ENCODE measurements at places on chromosomes 11 and 22.

GRCh38 chr11:86804951-86805350 is 4.6 kb downstream of the PRSS23 start:
- peak; percentile 57 for DNase-seq

GRCh38 chr11:5230266-5230665 is 3.4 kb upstream of the HBB start:
- no peak for DNase-seq

DNA sequence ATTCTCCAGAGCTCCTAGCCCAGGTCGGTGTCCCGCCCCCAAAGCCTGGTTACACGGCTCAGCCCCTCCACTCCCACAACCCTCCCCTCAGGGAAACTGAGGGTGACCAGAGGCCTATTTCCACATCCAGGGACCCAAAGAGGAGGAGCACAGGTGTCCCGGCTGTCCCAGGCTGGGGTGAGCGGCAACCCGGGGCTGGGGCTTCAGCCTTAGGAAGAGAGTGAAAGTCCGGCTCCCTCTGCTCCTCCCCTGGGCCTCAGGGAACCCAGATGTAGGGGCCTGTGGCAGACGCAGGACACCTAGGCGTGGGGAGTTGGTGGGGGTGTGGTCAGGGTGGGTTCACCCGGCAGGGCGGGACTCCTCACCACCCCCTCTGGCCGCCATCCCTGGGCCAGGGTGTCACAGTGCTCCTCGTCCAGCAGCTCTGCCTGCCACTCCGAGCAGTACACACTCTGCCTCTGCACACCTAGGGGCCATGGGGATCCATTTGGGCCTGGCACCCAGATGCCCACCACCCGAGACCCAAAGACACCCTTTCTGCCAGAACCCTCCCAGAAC is 63.1 kb downstream of the ARFGAP3 start:
- no peak for DNase-seq

DNA sequence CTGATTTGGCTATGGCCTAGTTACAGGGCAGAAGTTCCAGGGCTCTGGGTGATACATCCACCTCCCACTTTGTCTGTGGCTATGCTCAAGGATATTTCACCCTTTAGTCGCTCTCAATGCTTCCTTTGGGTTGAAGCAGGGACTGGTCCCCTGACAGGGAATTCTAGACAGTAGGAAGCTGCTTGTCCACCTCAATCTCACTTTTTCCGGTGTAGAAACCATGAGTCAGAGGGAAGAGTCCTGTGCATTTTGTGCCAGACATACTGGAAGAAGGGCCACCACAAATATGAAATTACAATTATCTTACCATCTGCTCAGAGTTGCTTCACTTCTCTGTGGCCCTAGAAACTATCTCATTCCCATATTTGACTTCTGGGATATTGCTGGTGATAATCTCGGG is 413.7 kb upstream of the FAT3 start:
- DNase-seq, result peak; percentile 66

DNA sequence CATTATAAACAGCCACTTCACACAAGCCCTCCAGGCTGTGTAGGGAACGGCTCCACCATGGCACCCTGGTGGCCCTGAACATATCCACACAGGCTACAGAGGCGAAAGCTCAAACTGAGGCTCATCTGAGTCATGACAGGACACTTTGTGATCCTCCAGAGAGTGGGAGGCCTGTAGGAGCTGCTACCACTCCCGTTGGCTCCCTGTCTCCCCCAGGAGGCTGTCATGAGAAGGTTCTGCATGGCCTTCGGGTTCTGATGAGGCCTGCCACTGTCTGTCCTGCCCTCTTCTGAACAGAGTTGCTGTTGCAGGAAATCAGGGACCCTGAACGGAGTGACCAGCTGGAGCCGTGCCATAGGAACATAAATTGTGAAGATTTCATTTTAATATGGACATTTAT is 23.8 kb upstream of the ALDH3B2 start:
- peak; percentile 18 for DNase-seq

DNA sequence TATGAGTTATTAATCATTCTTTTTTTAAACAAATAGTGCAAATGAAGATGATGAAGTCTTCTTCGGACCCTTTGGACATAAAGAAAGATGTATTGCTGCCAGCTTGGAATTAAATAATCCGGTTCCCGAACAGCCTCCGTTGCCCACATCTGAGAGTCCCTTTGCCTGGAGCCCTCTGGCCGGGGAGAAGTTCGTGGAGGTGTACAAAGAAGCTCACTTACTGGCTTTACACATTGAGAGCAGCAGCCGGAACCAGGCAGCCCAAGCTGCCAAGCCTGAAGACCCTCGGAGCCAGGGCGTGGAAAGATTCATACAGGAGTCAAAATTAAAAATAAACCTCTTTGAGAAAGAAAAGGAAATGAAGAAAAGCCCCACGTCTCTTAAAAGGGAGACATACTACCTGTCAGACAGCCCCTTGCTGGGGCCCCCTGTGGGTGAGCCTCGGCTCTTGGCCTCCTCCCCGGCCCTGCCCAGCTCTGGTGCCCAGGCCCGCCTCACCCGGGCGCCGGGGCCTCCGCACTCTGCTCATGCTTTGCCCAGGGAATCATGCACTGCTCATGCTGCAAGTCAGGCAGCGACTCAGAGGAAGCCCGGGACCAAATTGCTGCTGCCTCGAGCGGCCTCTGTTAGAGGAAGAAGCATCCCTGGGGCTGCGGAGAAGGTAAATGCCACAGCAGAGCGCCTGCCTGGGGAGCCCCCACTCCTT is 11.8 kb downstream of the GTSE1 start:
- DNase-seq, result no peak

DNA sequence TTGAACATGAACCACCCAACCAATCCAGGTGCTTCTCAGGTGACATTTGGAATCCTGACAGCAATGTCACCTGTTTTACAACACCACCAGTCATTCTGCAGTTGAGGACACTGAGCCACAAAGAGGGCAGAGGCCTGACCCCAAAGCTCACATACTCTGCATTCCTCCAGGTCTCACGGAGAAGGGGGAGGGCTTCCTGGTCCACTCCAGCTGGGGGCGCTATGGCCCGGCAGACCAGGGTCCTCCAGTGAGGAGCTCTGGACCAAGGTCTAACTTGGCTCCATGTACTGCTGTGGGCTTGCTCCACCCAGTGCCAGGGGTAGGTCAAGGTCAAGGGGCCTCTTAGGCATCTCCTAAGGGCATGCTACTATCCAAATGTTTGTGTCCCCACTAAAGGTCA is 1.5 kb upstream of the PNPLA3 start:
- DNase-seq, result no peak

DNA sequence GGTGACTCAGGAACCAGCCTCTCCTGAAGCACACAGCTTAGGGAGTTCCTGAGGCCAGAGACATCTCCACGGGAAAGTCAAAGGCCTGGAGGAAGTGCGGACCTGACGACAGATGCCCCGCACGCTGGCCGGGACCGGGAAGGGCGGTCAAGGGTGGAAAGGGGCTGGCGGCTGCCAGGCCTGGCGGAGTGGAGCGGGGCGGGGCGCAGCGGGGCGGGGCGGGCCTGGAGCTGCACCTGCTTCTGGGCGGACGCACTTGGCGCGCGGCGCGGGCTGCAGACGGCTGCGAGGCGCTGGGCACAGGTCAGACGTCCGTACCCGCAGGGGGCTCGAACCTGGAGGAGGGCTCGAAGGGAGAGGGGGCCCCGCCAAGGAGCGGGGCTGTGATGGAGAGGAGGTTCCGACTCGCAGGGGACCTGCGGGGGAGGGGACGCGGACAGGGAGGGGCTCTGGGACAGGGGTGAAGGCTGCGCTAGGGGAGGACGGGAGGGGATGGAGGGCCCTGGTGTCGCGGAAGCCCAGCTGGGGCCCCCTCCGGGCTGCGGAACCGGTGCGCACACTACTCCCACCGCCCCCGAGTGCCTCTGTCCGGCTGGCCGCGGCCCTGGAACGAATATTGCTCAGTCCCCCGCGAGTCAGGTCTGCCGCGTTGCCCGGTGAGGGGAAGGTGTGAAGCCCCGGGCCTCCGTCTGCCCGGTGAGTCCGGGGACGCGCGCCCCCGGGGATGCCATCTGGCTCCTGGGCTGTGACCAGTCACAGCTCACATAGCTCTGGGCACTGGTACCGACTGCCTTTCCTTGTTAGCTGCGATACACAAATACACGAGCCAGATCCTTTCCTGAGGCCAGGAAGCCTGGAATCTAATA is at the start of gene TMEM45B:
Gene TMEM45B (plus strand): TSS at position 253 of the 866 bp plus-strand sequence. CDS start 36,635 bp downstream, outside the sequence.
- DNase-seq, result no peak

GRCh38 chr11:849104-849824 is 6.6 kb downstream of the TSPAN4 start:
- no peak for DNase-seq

GRCh38 chr22:30312053-30312452 is 14.7 kb downstream of the TBC1D10A start:
- peak; percentile 81 for DNase-seq

DNA sequence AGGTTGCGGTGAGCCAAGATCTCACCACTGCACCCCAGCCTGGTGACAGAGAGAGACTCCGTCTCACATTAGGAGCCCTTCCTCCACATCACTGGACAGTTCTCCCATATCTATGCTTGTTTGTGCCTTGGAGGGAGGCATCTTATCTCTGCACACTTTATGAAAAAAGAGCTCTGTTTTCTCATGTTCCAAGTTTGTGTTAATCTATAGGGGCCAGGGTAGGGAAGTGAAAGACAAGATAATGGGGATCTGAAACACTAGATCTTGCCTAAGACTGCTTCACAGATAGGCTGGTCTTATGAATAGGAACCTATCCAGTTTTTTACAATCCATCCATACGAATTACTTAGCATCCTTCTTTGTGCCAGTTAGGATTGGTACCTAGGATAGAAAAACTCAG is 17.1 kb downstream of the OR6Q1 start:
- DNase-seq, result no peak

- peak; percentile 70 for DNase-seq
Measured at GRCh38 chr11:74460481-74461154, 6.7 kb downstream of the KCNE3 start.

DNA sequence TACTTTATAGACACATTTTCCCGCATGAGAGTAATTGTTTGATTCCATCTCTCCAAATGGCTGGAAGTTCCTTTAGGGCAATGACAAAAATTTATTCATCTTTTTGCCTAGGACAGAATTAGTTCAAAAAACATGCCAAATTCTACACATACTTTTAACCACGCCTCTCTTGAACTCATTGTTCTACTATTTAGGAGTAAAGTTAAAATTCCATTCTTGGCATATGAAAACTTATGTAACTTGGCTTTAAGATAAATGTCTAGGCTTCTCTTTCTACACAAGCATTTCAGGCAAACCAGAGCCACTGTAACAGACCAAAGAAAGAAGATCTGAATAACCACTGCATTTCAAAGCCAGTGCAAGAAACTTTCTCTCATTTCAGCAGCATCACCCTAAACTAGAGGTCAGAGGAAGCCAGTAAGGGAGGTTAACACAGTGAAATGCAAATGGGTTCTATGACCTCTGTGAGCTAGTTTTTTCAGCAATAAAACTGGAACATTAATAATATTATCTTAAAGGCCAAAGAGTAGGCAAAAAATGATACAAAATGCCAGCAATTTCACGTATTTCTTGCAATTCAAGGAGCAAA is 73.0 kb downstream of the RSF1 start:
- DNase-seq, result peak; percentile 59

- DNase-seq, result no peak
Measured at GRCh38 chr11:11122749-11123148, 230.3 kb downstream of the CSNK2A3 start.

GRCh38 chr11:33618956-33619355 is 81.7 kb downstream of the C11orf91 start:
- no peak for DNase-seq

GRCh38 chr11:92211576-92212167 is 12.9 kb upstream of the FAT3 start:
- peak; percentile 31 for DNase-seq

GRCh38 chr11:17571431-17572358 is 24.6 kb downstream of the OTOG start:
- no peak for DNase-seq

GRCh38 chr11:61331651-61332050 is 1.3 kb downstream of the DDB1 start:
- no peak for DNase-seq

GRCh38 chr22:28710107-28710506 is 30.5 kb upstream of the TTC28 start:
- peak; percentile 24 for DNase-seq

- DNase-seq, result no peak
Measured at GRCh38 chr11:112731538-112731937, 229.7 kb upstream of the NCAM1 start.

- no peak for DNase-seq
Measured at GRCh38 chr11:124359566-124359965, 24.7 kb downstream of the OR8B2 start.

DNA sequence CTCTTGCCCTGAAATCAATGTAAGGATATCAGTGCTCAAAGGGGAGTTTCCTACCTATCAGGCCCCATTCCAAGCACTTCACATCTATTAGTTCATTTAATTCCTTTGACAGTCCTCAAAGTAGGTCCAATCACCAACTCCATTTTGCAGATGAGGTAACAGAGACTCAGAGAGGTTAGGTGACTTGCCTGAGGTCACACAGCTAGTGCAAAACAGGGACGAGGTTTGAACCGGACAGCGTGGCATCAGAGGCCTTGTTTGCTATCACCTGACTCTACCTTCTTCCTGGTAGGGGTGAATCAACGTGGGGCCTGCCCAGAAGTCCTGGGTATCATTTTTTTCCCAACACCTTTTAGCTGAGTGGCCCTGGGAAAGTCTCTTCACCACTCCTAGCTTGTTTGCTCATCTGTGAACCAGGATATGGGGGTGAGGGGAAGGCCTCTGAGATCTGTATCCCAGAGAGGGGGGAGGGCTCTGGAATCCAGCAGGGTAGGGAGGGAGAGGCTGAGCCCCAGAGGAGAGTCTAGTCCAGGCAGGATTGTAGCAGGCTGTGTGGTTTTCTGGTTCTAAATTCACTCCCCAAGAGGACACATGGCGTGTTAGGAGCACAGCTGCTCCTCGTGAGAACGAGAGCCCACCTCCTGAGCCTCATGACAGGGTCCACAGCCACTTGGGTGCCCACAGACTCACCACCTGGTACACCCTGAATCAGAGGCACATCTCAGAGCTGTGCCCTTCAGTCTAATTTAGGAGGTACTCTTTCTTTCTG is 174.7 kb downstream of the MN1 start:
- no peak for DNase-seq

GRCh38 chr11:472816-473215 is 22.7 kb downstream of the PTDSS2 start:
- no peak for DNase-seq

GRCh38 chr11:69156235-69156639 is 502 bp downstream of the SMIM38 start:
- no peak for DNase-seq

DNA sequence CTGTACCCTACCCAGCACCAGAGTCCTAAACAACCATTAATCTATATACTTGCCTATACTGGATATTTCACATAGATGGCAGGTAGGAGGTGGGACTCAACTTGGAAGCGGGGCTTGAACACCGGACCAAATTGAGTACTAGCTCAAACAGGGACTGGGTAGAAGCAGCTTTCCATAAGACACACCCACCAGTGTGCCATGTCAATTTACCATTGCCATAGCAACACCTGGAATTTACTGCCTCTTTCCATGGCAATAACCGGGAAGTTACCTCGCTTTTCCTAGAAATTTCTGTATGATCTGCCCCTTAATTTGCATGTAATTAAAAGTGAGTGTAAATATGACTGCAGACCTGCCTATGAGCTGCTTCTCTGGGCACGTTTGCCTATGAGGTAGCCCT is 38.6 kb upstream of the CUL5 start:
- DNase-seq, result no peak
